ENCODE measurements at places on chromosomes 16 and 17.

GRCh38 chr17:19242926-19243325 lies 5.8 kb downstream of the EPN2 start:
- H3K4me3 ChIP-seq = no peak overlapping the region
- peaks cover 2% of the 10 kb centered on the region for H3K4me1 ChIP-seq
- no peak overlapping the region for H3K27ac ChIP-seq
- no peaks in the 10 kb centered on the region for H3K27me3 ChIP-seq
- no peaks in the 10 kb centered on the region for H3K36me3 ChIP-seq

DNA sequence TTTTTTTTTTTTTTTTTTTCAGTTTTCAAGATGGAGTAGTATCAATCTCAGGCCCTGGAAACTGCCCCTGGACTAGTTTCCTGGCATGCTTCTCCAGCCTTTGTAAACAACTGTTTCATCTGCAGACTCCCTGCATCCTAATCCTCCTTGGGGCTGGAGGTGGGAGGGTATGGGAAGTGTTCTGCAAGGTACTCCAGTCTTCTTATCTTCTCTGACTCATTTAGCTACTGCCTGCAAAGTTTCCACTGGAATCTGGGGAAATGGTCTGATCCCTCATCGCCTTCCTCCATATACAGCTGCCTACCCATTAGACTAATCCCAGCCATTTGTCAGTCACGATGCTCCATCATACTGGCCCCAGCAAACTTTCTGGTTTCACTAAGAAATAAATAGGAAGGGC lies 21.5 kb downstream of the COPZ2 start:
- H3K4me1 ChIP-seq = peaks cover 14% of the 10 kb centered on the region
- no peak overlapping the region for H3K4me3 ChIP-seq

DNA sequence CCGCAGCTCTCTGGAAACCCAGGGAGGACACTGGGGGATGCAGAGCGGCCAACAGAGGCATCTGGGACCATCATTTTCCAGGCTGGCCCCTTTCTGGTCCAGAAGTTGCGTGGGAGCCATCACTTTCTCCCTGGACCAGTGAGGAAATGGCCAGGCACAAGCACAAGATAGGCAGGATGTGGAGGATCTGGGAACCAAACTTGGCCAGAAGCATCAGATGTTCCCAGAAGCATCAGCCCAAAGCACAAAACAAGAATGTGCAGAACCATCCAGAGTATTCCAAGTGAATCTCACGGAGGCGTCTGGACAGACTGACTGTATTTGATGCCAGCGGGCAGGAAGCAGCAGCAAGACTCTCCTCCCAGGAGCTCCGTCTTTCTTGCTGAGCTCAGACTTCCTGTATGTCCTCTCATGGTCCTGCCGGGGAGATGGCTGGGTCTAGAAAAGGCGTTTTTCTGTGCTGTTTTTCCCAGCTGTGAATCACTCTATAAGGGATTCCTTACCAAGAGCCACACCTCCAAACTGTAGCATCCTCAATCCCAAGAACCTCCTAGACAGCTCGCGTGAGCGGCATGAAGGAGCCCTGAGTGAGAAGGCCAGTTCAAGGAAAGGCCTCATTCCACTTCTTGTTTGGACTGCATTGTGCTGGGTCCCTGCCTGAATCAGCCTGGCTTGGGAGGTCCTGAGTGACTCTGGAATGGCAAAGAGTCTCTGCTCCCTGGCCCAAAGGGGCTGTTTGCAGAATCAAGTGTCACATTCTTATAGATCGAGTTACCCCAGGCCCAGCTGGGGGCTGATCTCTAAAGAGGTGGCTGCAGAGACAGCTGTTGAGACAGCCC lies 49.5 kb upstream of the MTSS2 start:
- H3K4me3 ChIP-seq = no peak overlapping the region
- no peaks in the 10 kb centered on the region for H3K27me3 ChIP-seq
- H3K4me1 ChIP-seq = peaks cover 12% of the 10 kb centered on the region

GRCh38 chr16:83989300-83989699 lies 21.3 kb downstream of the NECAB2 start:
- no peak overlapping the region for H3K27ac ChIP-seq
- no peaks in the 10 kb centered on the region for H3K36me3 ChIP-seq
- H3K4me1 ChIP-seq = no peaks in the 10 kb centered on the region
- no peaks in the 10 kb centered on the region for H3K27me3 ChIP-seq
- H3K4me3 ChIP-seq = no peak overlapping the region

DNA sequence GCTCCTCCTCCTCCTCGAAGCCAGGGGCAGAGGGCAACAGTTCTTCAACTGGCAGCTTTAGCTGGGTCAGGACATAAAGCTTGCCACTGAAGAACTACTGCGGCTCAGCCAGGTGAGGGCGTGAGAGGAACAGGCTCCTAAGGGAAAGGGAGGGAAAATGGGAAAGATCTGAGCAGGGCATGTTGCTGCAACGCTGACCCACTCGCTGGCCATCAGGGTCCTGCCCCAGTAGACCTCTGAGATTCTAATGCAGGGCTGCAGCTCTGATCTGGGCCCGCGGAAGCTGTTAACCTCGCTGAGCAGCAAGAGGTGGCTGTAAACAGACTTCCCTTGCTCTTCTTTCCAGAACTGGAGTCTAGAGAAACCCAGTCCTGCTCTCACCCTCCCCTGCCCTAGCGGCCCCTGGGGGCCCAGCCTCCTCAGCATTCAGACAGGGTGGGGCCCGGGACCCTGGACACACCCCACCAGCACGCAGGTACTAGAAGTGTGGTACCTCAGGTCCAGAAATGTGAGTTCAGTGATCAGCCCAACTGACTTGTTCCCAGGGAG lies 3.8 kb upstream of the TLCD2 start:
- H3K27me3 ChIP-seq = no peaks in the 10 kb centered on the region
- H3K27ac ChIP-seq = peak overlapping the region; percentile 49
- peak; percentile 78 for DNase-seq
- H3K4me1 ChIP-seq = peaks cover 18% of the 10 kb centered on the region
- H3K4me3 ChIP-seq = peak overlapping the region; percentile 74
- H3K36me3 ChIP-seq = no peaks in the 10 kb centered on the region

DNA sequence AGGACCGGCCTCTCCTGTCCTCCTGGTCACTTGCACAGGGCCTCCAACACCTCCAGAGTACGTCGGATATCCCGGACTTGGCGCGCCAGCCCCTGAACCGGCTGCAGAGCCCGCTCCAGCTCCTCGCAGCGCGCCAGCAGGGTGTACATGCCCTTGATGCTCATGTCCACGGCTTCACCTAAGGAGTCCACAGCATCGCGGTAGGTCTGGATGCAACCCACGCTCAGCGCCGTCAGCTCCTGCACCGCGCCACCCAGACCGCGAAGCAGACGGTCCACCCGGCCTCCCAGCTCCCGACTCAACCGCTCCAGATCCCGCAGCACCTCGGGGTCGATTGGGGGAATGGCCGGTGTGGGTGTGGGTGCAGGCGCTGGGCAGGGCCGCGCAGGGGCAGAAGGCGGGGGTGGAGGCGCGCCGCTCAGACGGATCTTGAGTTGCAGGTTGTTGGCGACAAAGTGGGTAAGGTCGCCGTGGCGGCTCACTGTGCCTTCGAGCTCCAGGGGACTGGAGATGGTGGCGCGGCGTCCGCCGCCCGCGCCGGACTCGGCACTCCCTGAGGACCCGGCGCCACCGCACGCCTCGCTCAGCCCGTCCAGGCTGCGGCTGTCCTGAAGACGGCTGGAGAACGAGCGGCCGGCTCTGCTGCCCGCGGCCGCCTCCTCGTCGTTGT lies 804 bp downstream of the BORCS6 start:
- H3K4me1 ChIP-seq = peaks cover 4% of the 10 kb centered on the region
- peaks cover 14% of the 10 kb centered on the region for H3K27me3 ChIP-seq
- peak overlapping the region; percentile 80 for H3K4me3 ChIP-seq
- no peak overlapping the region for H3K27ac ChIP-seq

DNA sequence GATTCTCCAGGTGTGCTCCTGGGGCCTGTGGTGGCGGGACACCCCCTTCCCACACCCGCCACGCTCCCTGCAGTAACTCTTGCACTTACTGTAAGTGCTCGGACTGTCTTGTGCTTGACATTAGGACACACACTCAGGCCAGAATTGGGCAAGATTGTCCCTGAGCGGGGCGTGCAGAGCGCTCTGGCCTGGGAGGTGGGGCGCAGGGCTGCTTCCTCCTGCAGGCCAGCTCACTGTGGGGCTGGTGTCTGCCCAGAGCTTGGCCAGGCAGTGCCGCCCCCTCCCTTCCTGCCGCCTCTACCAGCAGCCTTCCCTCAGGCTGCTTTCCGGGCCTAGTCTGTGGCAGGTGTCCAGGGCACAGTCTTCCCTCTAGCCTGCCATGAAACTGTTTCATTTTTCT lies 6.1 kb upstream of the ATP6V0C start:
- no peak overlapping the region for H3K4me3 ChIP-seq
- peaks cover 11% of the 10 kb centered on the region for H3K4me1 ChIP-seq
- no peaks in the 10 kb centered on the region for H3K36me3 ChIP-seq
- H3K27ac ChIP-seq = no peak overlapping the region

GRCh38 chr16:4283939-4284338 lies 11.1 kb upstream of the TFAP4 start:
- H3K27ac ChIP-seq = no peak overlapping the region
- H3K27me3 ChIP-seq = no peaks in the 10 kb centered on the region
- no peaks in the 10 kb centered on the region for H3K36me3 ChIP-seq
- H3K4me1 ChIP-seq = no peaks in the 10 kb centered on the region
- no peak overlapping the region for H3K4me3 ChIP-seq
- DNase-seq = no peak
